NCI-H187 (cell line): ENCODE measurements at places on chromosomes 16 and 17.

GRCh38 chr17:83051396-83052240, 27.8 kb upstream of the METRNL start:
- DNase-seq = peak; percentile 96

DNA sequence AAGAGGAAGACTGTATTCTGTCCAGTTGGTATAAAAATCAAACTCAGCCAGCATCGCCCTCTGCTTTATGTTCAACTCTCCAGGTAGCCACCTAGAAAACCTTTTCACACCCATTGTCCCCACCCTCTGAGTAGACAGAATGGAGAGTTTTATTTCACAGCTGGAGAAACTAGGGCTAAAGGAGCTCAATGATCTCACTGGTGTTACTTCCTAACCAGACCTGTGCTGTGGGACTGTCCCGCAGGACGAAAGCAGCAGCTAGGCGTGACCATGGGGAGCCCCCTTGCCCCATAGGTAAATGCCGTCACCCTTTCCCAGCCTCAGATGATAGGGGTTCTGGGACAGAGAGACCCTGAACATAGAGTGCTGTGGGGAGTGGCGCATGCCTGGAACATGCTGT, 67.7 kb downstream of the CYLD start:
- no peak for DNase-seq

- no peak for DNase-seq
Observed at GRCh38 chr16:51440131-51440889, 289.2 kb upstream of the SALL1 start.

DNA sequence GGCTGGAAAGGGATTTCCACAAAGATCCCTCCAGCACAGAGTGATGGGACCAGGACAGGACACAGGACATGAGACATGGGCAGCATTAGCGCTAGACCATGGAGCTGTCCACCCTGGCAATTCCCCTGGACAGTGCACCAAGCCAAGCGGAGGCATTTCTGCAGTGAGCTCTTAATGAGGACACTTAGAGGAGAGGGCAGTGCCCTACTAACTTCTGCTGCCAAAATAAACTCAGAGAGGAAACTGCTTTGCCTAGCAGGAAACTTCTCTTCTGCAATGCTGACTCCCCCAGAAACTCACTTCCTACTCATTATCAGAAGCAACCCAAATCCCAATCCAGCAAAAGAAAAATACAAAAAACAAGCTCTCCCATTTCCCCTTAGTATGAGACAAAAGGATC, 119.2 kb downstream of the HS3ST2 start:
- DNase-seq = no peak

- DNase-seq = no peak
Observed at GRCh38 chr17:77597418-77598240, 360.9 kb upstream of the TNRC6C start.

DNA sequence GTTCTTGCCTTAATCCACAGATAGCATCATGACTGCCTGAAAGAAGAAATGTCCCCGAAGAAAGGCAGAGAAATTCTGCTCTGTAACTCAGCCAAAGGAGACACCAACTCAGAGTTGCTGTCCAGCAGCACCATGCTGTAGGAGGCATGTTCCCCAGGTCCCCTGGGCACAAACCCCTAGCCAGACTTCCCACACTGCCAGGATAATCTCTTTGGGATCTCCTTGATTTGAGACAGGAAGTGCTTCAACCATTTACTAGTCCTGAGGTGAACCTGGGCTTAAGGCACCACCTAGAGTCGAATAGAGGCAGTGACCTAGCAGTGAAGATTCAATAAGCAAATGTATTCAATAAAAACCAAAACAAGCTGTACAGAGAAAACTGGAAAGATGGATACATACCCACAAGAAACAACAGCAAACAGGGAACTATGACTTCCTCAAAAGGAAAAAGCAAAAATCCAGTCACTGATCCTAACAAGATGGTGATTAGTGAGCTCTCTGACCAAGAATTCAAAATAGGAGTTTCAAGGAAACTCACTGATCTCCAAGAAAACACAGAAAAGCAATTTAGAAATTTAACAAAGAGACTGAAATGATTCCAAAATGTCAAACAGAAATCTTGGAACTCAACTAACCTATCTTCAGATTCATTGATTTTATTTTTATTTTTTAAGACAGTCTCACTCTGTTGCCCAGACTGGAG, 5.7 kb downstream of the OR4D2 start:
- no peak for DNase-seq

- DNase-seq = no peak
Observed at GRCh38 chr16:73214825-73215677, 167.1 kb upstream of the ZFHX3 start.

DNA sequence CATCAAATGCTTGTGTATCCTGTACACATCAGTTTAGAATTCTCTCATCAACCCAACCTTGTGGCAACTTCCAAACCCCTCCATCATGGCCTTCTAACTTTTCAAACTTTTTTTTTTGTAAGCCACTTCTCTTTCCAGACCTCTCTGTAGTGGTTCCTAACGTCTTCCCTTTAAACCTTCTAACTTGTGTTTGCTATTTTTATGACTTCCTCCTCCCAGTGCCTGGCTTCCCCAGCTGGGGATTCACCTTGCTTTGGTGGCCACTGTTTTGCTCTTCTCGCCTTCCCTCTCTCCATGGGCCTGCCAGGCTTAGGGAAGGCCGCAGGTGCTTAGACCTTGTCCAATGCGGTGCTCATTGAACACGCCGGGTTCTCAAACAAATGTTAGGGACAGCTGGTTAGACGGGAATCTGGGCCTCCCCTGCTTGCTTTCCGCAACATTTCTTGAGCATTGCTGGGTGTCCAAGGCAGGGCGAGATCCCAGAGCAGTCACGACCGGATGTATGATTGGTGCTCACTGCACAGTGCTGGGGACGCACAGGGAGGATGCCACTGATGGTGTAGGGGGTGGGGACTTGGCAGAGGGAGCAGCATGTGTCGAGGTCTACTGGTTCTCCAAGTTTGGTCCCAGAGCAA, 1.1 kb upstream of the XYLT2 start:
- no peak for DNase-seq

GRCh38 chr16:84795329-84796053, 24.3 kb upstream of the CRISPLD2 start:
- DNase-seq = no peak

GRCh38 chr16:54509456-54509855, 222.9 kb upstream of the IRX3 start:
- DNase-seq = no peak

GRCh38 chr17:7548585-7549400, at the start of gene TNFSF12:
TSS of gene TNFSF12 (plus strand) at chr17:7549058. CDS start at chr17:7549154, 96 bp downstream.
- no peak for DNase-seq

DNA sequence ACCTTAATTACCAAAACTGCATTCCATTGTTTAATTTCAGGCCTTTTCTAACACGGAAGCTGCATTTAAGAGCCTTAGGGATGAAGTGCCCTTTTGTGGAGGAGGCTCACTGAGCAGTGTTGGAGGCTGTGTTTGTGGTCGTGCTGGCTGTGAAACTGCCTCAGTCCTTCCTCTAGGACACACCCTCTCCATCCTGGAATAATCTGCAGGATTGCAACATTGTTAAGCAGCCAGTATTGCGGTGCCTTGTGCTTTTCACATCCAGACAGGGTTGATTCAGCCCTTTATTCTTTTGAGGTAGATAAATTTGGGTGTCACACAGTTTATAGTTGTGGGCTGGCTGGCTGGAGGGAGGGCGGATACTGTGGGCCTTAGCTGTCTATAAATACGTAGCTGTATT, 141.6 kb downstream of the CDRT15L2 start:
- no peak for DNase-seq

DNA sequence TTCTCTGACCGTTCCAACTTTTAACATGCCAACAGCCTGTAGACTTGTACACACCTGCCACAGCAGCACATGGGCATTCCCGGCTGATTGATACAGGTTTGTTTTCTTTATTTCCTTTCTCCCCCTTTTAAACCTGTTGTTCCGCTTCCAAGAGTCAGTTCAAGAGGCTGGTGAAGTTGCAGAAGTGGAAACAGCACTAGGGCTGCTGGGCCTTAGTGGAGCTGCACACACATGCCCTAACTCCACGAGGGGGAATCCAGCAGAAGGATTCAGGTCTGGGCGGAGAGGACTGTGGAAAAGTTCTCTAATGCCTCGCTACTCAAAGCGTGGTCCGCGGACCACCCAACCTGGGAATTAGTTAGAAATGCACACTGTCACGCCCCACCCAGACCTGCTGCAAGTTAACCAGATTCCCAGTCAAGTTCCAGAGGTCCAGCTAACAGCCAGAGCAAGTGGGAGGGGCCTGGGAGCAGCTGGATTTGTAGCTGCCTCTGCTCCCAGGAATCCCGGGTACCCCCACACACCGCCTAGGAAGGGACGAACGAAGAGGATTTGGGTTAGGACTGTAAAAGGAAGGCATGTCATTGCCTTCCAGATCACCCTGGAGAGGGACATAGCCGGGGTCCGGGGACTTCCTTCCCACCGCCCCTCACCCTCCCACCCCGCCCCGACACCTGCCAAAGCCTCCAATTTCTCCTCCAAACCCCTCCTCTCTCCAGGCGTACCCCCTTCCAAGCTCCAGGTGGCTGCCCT, 542 bp downstream of the SLC39A11 start:
- peak; percentile 50 for DNase-seq

DNA sequence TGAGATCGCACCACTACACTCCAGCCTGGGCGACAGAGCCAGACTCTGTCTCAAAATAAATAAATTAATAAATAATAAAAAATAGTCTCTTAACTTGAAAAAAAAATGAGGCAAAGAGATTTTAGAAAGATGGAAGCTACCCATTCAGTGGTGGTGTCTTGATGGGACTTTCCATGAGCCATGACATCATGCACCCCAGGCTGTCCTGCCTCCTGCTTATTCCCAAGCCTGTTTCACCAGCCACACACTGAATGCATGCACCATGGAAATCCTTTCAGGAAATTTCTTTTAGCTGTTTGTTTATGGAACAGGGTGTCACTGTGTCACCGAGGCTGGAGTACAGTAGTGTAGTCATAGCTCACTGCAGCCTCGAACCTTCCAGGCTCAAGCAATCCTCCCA, 8.9 kb upstream of the DLX3 start:
- DNase-seq = no peak

- DNase-seq = no peak
Observed at GRCh38 chr17:40153603-40154236, 13.4 kb downstream of the CASC3 start.

- no peak for DNase-seq
Observed at GRCh38 chr16:53664724-53665345, 38.8 kb downstream of the RPGRIP1L start.

- DNase-seq = no peak
Observed at GRCh38 chr17:40369923-40370322, 5.4 kb upstream of the GJD3 start.

- no peak for DNase-seq
Observed at GRCh38 chr17:5516060-5516792, 29.9 kb downstream of the MIS12 start.

DNA sequence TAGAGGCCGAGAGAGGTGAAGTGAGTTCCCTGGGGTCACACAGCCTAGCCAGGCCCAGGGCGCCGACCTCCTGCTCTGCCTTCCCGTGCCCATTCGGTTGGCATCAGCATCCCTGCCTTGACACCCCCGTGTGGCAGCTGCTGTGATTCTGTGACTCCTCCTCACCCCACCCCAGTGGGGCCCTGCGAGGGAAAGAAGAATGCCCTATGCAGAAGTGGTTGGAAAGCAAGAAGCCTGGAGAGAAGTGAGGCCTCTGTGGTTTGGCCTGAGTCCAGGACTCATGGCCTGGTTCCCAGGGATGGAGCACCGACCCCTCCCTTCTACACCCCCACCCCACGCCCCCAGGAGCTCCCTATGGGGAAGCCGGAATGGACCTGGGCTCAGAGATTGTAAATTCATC, 296.2 kb downstream of the SEC14L1 start:
- DNase-seq = no peak
